ENCODE measurements at places on chromosomes 2 and 18.

GRCh38 chr2:88692187-88692586 is 714 bp downstream of the RPIA start:
- DNase-seq, result no peak

GRCh38 chr2:119794237-119794636 is 34.5 kb downstream of the PTPN4 start:
- no peak for DNase-seq

GRCh38 chr2:12717191-12718014 is 667 bp downstream of the TRIB2 start:
- no peak for DNase-seq

DNA sequence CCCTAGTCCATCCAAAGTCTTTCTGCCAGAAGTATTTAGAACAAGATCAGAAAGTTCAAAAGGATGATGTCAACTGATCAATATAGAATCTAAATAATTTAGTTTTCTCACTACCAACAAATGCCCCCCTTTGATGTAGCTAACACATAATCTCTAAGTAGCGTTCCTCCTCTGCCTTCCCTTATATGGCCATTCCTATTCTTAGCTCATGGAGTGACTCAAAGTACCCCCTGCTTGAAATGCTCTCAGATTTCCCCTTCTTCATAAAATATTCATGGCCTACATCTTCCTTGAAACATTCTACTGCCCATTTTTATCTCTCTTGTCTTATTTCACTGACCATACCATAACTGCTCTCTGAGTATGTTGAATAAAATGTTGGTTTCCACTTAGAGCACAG is 151.5 kb downstream of the UPP2 start:
- no peak for DNase-seq

DNA sequence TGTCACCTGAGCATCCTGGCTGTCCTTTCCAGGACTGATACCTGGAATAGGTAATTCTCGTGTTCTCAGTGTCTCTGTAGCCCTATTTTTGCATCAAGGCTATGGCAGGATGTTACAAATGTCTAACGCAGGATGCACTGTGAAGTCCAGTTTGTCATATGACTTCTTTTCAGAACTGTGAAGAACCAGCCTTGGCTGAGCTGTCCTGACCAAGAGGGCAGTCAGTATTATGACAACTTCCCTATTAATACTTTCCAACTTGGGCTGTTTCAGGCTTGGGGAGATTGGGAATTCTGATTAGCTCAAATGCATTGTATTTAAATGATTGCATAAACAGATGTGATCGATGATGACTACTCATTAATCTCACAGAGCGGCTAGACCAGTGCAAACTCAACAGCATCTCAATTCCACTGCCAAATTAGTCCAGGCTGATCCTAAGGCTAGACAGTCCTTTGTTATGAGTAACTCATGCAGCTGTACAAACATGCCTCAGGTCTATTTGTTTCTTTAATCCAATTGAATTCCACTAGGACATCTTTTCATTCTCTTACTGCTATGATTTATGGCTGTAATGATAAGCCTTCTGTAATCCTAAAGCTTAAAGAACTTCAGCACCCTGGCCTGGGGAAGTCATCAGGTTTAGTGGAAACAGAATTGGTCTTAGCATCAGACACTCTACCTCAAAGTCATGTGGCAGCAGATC is 331.6 kb downstream of the KCNS3 start:
- DNase-seq, result no peak

- DNase-seq, result no peak
Measured at GRCh38 chr2:189298038-189298437, 118.5 kb upstream of the COL5A2 start.

GRCh38 chr2:194842871-194843270 is 814.2 kb upstream of the SLC39A10 start:
- no peak for DNase-seq

GRCh38 chr2:85718885-85719492 is 24.8 kb downstream of the GNLY start:
- DNase-seq, result no peak

DNA sequence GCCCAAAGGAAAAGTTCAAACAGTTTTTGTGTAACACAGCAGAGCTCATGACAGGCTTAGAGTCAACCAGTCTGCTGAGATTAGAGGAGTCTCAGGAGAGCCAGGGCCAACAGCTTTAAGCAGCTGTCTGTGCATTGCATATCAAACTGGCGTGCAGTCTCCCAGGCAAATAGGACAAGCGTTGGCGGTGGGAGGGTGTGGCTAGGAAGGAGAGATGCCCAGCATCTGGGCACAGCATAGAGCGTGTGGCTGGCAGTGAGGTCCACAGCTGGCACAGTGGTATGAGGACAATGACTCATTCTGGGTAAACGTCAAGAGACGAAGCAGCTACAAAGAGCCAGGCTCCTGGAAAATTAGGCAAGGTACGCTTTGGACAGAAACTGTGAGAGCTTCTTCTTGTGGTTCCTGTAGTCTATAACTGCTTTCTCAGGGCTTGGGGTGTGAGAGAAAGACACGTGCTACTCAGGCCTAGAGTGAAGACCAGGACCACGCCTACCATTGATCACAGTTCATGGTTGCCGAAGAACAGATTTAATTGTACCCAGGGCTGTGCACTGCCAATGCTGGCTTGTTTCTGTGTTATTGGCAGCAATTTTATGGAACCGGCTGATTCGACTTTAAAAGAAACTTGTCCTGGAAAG is 14.8 kb downstream of the ZAP70 start:
- DNase-seq, result no peak

GRCh38 chr18:5288517-5288935 is 7.0 kb downstream of the ZBTB14 start:
- no peak for DNase-seq

- no peak for DNase-seq
Measured at GRCh38 chr2:223585666-223586065, 16.5 kb downstream of the SCG2 start.

GRCh38 chr2:85605406-85606115 is 3.1 kb upstream of the TMEM150A start:
- DNase-seq, result no peak

DNA sequence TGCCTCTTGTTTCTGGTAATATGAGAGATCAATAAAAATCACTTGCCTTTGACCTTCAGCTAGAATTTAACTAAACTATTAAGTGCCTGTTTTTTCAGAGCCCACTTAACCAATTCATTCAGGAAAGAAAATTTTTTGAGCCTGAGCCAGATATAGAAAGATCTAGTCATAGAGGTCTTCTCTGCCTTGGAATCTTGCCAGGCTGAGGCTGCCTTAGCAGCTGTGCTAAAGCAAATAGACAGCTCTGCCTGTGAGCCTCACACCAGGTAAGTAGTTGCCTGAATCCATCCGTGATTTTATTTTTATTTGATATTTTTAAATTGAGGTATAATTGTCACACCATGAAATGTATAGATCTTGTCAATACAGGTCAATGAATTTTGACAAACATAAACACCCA is 27.4 kb downstream of the EVX2 start:
- DNase-seq, result no peak

- DNase-seq, result no peak
Measured at GRCh38 chr2:161979490-161979889, 94.5 kb downstream of the DPP4 start.

- no peak for DNase-seq
Measured at GRCh38 chr2:123546353-123546752, 478.7 kb upstream of the CNTNAP5 start.

- DNase-seq, result no peak
Measured at GRCh38 chr2:96550787-96551604, 14.4 kb downstream of the ARID5A start.

DNA sequence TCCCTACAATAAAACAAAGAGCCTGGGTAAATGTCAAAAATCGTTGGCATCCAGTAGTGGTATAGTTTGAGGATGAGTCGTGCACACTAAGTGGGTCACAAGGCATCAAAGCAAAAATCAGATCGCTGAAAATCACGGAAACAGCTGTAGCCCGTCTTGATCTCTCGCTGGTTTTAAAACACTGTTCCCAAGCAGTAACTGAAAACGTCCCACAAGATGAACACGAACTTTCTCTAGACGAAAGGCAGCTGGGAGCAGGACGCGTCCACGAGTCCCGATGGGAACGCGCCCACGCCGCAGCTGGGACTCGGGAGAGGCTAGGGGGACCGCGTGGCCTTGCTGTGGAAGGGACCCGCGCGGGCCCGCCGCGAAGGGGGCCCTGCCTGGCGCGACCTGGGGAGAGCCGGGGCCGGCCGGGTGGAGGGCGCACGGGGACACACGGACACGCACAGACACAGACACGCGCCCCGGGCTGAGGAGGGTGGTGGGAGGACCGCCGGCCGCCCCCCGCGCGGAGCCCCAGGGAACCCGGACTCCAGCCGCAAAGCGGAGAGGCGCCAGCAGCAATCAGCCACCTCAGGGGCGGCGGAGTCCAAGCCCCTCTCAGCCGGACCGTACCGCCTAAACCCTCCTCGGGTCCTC is 651 bp downstream of the STK17B start:
- DNase-seq, result no peak

DNA sequence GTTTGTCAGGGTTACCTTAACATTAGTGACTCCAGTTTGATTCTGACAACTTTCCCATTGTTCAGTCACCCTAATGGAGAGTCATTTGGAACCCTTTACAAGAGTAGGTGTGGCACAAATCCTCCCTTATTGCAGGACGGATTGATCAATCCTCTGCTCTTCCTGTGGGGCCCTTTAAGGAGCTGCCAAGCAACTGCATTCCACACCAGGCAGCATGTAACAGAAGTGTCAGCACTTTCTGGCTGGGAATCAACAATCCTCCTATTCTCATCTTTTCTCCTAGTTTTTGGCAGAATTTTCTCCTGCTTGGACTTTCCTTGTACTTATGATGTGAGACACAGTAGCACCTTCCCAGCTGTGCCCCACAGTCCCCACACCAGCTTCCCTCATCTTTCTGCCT is 177.8 kb downstream of the ST6GAL2 start:
- no peak for DNase-seq

GRCh38 chr2:197280015-197280702 is 30.4 kb downstream of the ANKRD44 start:
- no peak for DNase-seq

- DNase-seq, result no peak
Measured at GRCh38 chr2:105078906-105079495, 41.1 kb downstream of the MRPS9 start.

- no peak for DNase-seq
Measured at GRCh38 chr2:79833235-79833878, 320.5 kb downstream of the CTNNA2 start.

DNA sequence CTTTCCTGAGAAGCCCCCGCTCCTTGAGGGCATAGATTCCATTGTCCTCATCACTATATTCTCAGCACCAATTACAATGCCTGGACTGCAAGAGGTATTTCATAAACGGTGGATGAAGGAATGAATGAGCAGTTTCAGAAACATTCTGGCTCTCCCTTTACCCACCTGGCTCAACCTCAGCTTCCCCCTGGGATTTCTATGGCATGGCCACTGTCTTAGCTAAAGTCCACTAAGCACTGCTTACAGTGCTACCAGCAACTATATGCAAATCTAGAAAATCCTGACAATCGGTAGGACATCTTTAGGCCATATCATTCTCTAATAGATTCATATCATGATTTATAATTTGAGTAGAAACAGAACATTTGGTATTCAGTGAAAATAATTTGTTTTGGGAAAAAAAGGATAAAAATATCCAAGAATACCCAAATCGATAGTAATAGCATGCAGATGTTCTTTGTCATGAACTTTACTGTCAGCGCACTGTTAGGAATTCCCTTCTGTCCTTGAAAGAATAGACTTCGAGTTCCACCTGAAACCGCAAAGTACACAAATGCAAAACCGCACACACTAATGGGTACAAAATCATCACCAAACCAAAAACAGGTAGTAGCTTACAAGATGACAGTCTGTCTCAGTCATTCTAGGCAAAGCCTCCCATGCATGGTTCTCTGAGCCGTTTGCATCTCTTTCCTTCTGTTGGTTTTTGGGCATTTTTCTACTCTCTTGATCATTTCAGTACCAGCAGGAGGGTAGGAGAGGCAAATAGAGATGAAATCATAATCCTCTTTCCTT is 303.6 kb upstream of the ID2 start:
- DNase-seq, result no peak

GRCh38 chr2:106561356-106561755 is 74.2 kb downstream of the CD8B2 start:
- no peak for DNase-seq

Data from cerebellar nuclear complex (tissue), 1 donor.